ENCODE measurements at places on chromosomes 3 and 15.

DNA sequence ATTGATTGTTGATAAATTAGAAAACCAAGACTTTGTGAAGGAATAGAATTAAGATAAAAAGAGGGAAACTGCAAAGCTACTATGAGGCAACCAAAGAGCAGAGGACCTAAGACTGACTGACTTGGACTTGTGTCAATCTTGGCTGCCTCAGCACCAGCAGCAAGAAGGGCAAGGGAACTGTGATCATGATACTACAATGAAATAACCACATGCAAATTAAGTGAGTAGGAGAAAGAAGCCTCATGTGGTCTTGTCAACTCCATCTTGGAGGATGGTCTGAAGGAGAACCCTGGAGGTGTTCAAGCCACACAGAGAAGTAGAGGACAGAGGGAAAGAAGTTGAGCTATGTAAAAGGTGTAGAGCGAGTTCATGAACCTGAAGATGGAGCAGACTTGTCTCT is 47.3 kb upstream of the THRB start:
- no peaks in the 10 kb centered on the region for H3K36me3 ChIP-seq
- no peak overlapping the region for H3K27ac ChIP-seq
- no peaks in the 10 kb centered on the region for H3K27me3 ChIP-seq
- no peak for DNase-seq
- no peak overlapping the region for H3K4me3 ChIP-seq
- peaks cover 5% of the 10 kb centered on the region for H3K4me1 ChIP-seq

GRCh38 chr3:172271386-172271976 is 176.8 kb downstream of the GHSR start:
- DNase-seq = no peak
- peaks cover 16% of the 10 kb centered on the region for H3K36me3 ChIP-seq
- H3K27ac ChIP-seq = no peak overlapping the region
- peaks cover 14% of the 10 kb centered on the region for H3K4me1 ChIP-seq

GRCh38 chr3:22045882-22046281 is 294.9 kb upstream of the ZNF385D start:
- no peak overlapping the region for H3K4me3 ChIP-seq
- no peak overlapping the region for H3K27ac ChIP-seq

DNA sequence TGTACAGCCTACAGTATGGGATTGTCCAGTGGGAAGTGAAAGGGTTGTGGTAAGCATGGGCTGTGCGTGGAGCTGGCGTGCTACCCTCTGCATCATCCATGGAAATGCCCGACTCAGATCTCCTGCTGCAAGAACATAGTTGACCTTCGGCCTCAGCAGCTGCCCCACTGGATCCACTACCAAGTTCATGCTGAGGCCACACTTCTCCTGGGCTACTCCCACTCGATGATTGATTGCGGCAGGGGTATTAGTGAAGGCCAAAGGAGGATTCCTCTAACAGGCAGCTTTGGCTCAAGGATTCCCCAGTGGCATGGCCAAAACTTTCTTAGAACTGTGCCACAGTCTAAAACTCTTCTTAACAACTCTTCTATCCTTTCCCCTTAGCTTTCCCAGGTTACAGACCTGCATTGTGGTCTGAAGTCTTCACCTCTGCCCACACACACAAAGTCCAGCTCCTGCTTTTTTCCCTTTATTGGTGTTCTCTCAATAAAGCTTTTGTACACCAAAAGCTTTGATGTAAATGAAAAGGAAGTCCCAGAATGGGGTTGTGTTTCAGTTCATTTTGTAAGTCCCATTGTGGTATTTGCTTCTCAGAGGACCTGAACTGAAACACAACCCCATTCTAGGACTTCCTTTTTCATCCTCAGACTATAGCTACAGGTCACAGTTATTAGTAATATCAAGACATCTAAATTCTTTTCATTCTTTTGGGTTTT is 4.9 kb upstream of the TBC1D5 start:
- no peak overlapping the region for H3K4me3 ChIP-seq
- peaks cover 10% of the 10 kb centered on the region for H3K4me1 ChIP-seq
- no peak for DNase-seq

- H3K27me3 ChIP-seq = no peaks in the 10 kb centered on the region
- no peak for DNase-seq
- no peak overlapping the region for H3K27ac ChIP-seq
- H3K4me1 ChIP-seq = no peaks in the 10 kb centered on the region
- H3K4me3 ChIP-seq = no peak overlapping the region
Measured at GRCh38 chr3:143247073-143247472, 127.5 kb downstream of the CHST2 start.

DNA sequence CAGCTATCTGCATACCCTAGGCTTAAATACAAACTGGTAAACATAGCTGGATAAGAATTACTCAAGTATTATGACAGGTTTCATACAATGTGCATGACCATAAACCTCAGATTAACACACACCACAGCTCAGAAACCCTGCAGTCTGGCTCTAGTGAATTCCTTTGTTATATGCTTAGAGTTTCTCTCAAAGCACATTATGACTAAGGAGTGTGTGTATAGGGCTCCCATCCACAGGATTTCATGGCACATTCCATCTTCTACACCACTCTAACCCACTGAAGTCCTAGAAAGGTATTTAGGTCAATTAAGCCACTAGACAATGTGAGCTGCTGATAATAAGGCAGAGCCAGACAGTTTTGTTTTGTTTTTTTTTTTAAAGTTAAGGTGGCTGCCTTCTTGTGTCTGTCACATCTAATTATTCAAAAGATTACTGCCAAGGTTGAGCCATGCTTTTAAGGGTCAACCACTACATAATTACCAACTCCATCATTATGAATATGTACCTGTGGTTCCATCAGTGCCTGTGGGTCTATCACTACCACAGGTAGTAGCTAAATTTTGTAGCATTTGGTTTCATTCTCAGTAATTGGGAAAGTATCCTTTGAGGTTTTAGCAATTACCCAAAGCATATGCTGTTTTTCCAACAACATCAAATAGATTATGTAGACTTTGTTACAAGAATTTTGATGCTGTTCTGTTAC is 107.0 kb downstream of the ALCAM start:
- no peak overlapping the region for H3K27ac ChIP-seq
- no peaks in the 10 kb centered on the region for H3K27me3 ChIP-seq
- DNase-seq = no peak
- no peaks in the 10 kb centered on the region for H3K36me3 ChIP-seq

- no peaks in the 10 kb centered on the region for H3K4me1 ChIP-seq
- no peak for DNase-seq
- no peaks in the 10 kb centered on the region for H3K36me3 ChIP-seq
- H3K4me3 ChIP-seq = no peak overlapping the region
- H3K27me3 ChIP-seq = no peaks in the 10 kb centered on the region
Measured at GRCh38 chr3:128330214-128330842, 136.4 kb downstream of the DNAJB8 start.

DNA sequence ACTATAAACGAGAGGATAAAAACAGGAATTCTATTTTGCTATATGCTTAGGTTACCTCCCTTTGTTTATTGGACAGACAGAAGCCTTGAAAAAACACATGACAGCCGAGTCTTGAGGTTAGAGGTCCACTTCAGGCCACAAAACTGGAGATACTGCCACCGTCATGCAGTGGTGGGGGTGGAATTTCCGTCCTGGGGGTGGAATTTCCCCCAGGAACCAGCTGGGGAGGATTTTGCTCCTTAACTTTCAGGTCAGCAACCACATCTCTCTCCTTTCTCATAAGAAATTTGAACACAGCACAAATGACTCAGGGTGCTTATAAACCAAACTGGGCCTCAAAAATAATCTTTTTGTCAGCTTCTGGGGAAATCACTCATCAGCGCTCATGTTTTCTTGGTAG is 545.8 kb upstream of the ADAMTS9 start:
- H3K27ac ChIP-seq = no peak overlapping the region
- DNase-seq = no peak
- H3K4me3 ChIP-seq = no peak overlapping the region
- H3K4me1 ChIP-seq = no peaks in the 10 kb centered on the region
- H3K27me3 ChIP-seq = no peaks in the 10 kb centered on the region

GRCh38 chr3:6862041-6862879 is 1.3 kb downstream of the GRM7 start:
- no peaks in the 10 kb centered on the region for H3K4me1 ChIP-seq
- no peak for DNase-seq
- H3K27ac ChIP-seq = no peak overlapping the region
- H3K36me3 ChIP-seq = no peaks in the 10 kb centered on the region
- H3K4me3 ChIP-seq = no peak overlapping the region
- peaks cover 36% of the 10 kb centered on the region for H3K27me3 ChIP-seq

- H3K27ac ChIP-seq = no peak overlapping the region
- no peak overlapping the region for H3K4me3 ChIP-seq
- H3K4me1 ChIP-seq = no peaks in the 10 kb centered on the region
- no peaks in the 10 kb centered on the region for H3K27me3 ChIP-seq
- H3K36me3 ChIP-seq = no peaks in the 10 kb centered on the region
Measured at GRCh38 chr3:59444676-59445075, 394.9 kb upstream of the CFAP20DC start.

DNA sequence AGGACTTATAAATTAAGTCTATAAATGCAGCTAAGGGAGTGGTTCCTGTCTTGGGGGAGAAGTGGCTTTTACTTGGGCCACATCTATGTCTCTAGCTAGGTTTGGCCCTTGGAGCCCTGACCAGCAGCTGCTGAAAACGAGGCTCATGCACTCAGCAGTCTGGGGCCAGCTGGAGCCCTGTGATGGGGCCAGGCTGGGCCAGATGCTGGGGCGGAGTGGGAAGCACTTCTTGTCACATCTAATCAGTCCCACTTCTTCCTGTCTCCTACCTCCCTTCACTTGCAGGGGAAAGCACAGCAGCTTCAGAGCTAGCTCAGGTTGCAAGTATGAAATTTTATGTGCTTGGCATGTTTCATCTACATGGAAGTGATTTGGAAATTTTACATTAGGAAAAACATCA is 209.9 kb upstream of the ROPN1 start:
- no peak overlapping the region for H3K27ac ChIP-seq
- no peak overlapping the region for H3K4me3 ChIP-seq
- peak; percentile 46 for DNase-seq
- H3K36me3 ChIP-seq = no peaks in the 10 kb centered on the region
- H3K27me3 ChIP-seq = no peaks in the 10 kb centered on the region

DNA sequence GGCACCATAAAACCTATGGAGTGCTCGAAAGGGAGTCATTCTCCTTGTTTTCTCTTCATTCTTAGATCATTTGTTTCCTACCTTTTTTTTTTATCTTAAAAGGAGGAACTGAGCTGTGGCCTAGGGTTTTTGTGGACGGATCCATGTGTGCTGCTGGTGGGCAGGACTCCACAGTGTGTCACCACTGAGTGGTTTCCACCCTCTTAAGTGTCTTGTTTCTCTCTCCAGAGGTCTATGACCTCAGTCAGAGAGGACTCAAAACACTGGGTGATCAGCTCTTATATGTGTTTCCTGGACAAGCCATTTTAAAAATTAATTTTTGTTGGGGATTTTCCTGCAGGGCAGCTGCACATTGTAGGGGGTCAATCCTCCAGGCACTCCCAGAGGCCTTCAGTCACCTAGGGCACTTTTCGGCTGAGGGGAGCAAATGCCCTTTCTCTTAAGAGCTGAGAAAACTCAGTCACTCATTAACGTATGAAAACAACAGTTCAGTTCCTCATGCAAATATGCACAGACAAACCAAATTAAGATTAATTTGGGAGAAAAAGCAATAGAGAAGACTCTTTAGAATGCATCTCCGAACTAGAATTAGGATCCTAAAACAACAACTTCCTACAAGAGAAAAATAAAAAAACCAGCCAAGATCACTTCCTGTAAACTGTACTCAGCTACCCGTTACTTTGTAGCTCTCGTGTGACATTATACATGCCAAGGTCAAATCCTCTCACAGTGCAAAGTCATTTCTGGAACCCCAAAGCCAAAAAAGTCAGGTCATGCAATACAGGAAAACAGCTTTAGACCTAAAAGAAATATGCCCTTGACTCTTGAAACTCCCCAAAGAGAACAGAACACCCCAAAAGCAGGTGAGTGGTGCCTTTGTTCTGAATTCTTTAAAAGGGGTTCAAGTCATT is 27.6 kb upstream of the FAM3D start:
- no peak overlapping the region for H3K4me3 ChIP-seq
- DNase-seq = no peak
- H3K4me1 ChIP-seq = no peaks in the 10 kb centered on the region
- no peak overlapping the region for H3K27ac ChIP-seq
- no peaks in the 10 kb centered on the region for H3K36me3 ChIP-seq
- H3K27me3 ChIP-seq = no peaks in the 10 kb centered on the region

DNA sequence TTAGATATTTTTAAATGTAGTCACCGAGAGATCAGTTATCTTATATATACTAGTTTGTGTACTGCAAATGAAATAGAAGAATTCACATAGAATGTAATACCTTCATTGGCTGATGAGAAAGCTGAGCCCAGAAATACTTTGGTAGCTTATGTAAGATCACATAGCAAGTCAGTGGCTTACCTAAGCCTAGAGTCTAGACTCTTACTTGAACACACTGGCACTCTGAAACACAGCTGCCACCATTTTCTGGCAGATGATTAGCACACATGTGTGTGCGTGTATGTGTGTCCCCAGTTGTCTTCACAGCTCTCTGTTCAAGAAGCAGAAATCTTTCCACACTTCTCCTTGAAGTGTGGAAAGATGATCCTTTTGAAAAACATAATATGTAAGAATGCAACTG is 124.3 kb downstream of the NEO1 start:
- no peak for DNase-seq
- H3K4me1 ChIP-seq = no peaks in the 10 kb centered on the region
- no peak overlapping the region for H3K27ac ChIP-seq

DNA sequence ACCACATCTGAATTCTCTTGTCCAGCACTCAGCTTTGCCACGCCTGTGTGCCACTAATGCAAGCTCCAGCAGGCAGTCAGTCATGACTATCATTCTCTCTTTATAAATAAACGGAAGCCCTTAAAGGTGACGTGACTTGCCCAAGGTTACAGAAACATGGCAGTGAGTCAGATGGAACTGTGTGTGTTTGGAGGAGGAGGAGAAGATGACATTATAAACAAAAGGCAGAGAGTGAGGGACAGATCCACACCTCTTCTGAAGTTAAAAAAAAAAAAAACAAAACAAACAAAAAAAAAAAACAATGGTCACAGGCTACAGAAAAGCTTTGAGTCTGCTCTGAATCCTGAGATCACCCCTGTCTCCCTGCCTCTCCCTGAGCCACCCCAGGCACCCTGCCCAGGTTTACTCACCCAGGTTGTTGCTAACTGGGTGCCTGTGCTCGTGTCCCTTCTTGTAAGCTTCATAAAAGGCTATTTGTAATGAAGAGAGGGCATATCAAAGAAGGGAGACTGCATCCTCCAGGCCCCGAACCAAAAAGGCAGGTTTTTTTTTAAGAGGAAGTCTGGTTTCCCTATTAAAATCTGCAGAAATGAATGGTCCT is 119.7 kb upstream of the PHLDB2 start:
- H3K27me3 ChIP-seq = no peaks in the 10 kb centered on the region
- H3K27ac ChIP-seq = no peak overlapping the region
- H3K4me1 ChIP-seq = no peaks in the 10 kb centered on the region
- no peaks in the 10 kb centered on the region for H3K36me3 ChIP-seq

- H3K4me1 ChIP-seq = peaks cover 10% of the 10 kb centered on the region
- H3K27me3 ChIP-seq = no peaks in the 10 kb centered on the region
- DNase-seq = peak; percentile 59
- no peak overlapping the region for H3K27ac ChIP-seq
Measured at GRCh38 chr15:74422652-74423430, 10.9 kb downstream of the SEMA7A start.

DNA sequence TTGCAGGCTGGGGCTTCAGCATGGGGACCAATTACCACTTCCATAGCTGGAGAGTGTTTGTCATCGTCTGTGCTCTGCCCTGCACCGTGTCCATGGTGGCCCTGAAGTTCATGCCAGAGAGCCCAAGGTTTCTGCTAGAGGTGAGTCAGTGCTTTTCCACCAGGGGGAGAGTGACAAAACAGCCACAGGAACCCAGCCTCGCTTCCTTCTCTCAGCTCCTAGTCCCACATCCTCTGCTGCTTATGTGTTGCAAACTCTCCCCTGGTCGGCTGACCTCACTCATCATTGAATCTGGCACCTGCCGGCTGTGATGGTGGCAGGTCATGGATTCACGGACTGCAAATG is 158.3 kb downstream of the SV2B start:
- no peaks in the 10 kb centered on the region for H3K36me3 ChIP-seq
- no peaks in the 10 kb centered on the region for H3K4me1 ChIP-seq
- no peak overlapping the region for H3K27ac ChIP-seq
